ENCODE measurements at places on chromosomes 4 and X.

DNA sequence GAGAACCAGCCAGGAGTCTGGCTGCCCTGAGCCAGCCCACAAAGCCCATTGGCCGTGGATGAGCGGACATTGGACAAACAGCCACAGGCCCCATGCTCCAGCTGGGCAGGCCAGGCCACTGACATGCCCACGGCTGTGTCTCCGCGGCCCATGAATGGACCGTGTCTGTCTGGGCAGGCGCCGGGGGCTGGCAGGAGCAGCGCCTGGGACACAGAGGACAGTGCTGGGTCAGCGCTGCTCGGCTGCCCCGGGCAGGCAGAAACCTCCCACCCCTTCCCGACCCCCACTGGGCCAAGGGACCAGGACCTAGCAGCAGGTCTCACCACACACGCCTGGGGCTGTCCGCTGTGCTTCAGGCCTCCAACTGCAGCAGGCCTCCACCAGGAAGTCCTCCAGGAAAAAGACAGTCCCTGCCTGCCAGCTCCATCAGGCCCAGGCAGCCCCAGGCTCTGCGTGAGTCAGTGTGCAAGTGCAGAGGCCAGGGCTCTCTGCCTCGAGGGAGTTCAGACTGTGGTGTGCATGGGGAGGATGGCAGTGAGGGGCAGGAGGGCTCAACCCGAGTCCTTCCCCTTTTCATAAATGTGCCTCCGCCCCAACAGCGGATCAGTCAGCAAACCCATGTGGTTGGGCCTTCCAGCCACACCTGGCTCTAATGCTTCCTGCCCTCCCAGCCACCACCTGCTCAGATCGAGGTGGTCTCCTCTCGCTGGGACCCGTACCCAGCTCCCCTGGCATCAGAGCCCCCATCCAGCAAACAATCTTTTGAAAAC lies 17.2 kb upstream of the FGFR3 start:
- DNase-seq, result no peak

DNA sequence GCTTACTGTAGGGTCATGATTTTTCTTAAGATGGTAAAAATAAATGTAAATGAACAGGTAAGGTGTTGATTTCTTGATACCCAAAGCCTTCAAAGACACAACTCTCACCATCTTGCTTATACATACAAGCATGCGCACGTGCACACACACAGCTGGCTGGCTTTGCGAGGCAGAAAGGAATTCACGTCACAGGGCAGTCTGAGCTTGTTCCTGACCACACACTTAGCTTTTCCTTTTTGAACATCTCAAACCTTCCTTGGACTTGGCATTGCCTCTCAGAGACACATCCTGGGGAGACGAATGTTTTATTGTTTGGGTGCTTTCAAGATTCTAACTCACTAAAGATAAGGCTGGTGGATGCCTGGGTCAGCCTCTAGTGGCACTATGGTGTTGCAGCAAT lies 175.0 kb downstream of the NHS start:
- DNase-seq, result no peak

GRCh38 chrX:13994104-13994503 lies 35.6 kb downstream of the GEMIN8 start:
- DNase-seq, result no peak

DNA sequence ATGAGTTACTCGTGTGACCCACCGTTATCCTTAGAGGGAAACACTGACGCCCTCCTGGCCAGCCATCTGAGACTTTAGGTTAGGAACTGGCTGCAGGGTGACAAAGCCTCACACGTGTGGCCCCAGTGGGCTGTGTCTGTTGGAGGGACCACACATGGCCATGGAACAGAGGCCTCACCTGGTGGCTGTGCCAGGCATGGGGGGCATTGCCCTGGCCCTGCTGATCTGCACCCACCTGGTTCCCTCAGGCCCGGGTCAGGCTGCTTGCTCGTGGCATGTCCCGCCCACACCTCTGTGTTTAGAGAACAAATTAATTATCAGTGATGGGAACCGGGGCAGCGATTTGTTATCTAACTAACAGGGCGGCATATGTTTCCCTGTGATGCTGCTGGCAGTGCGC lies 100.9 kb upstream of the PSAPL1 start:
- no peak for DNase-seq

DNA sequence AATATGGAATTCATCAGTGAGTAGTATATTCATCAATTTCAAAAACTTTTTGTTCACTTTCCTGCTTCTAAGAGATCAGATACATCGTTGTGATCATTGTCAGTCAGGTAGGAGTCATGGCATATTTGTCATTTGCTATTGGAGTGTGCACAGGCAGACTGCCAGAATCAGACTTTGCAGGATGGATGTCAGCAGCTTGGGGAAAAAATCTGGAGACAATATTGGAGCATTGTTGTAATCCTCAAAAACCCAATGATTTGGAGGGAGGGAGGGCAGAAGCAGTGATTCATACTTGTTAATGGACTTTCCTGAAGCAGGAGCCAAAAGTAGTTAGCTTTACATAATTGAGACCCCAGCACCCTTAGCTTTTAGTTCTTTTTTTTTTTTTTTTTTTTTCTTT lies 59.6 kb upstream of the DRP2 start:
- no peak for DNase-seq

GRCh38 chr4:41613386-41613785 lies 75.4 kb downstream of the LIMCH1 start:
- no peak for DNase-seq

DNA sequence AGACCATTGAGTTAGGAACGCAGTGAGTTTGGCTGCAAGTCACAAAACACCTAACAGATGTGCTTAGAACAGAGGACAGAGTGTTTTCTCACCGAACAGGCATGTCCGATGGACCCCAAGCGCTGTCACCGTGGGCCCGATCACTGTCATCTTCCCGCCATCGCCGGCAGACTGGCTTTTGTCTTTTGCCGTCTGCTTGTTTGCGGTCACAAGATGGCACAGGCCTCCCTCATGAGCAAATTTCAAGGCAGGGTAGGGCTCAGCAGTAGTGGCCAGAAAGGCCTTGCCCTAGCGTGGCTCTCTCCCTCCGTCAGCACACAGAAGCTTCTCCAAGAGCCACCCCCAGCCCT lies 21.4 kb upstream of the MRFAP1 start:
- DNase-seq, result no peak
